ENCODE measurements at places on chromosomes 3 and 15.

GRCh38 chr3:62293051-62293780 is 80.1 kb downstream of the FEZF2 start:
- no peak for DNase-seq

GRCh38 chr15:59456114-59456513 is 18.1 kb downstream of the FAM81A start:
- no peak for DNase-seq

- no peak for DNase-seq
Observed at GRCh38 chr3:54970895-54971294, 43.0 kb upstream of the LRTM1 start.

GRCh38 chr15:40584191-40584590 is 9.9 kb upstream of the KNL1 start:
- DNase-seq, result no peak

DNA sequence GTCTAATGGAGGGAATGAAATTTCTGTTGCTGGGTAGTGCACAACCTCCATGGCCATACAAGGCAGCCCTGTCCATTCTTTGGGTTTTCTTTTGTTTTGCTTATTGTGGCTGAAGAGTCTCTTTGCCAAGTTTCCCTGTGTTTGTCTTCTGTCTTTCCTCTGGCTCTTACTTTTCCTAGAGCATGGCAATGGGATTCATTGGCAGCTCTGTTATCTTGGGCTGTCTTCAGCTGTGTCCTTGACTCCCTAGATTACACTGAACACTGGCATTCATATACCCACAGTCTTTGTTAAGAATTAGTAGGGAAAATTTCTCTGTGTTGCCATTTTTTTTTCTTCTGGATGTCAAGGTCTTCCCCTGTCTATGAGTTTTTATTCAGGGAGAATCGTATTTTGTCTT is 16.1 kb upstream of the DCBLD2 start:
- DNase-seq, result no peak

- no peak for DNase-seq
Observed at GRCh38 chr3:58206406-58207011, 4.3 kb downstream of the DNASE1L3 start.

GRCh38 chr15:56496635-56497034 is 31.7 kb upstream of the MNS1 start:
- no peak for DNase-seq

GRCh38 chr3:107498646-107499045 is 24.1 kb upstream of the BBX start:
- DNase-seq, result no peak

- DNase-seq, result no peak
Observed at GRCh38 chr15:75214293-75215096, 12.8 kb downstream of the C15orf39 start.

GRCh38 chr3:60967141-60967540 is 284.1 kb downstream of the FHIT start:
- DNase-seq, result no peak
